Activated T-helper 1 cell treated with anti-CD3 and anti-CD28 coated beads, Interleukin-2, amount 50 U/mL, for 16 hours (primary cell): ENCODE measurements at places on chromosomes 7 and 10.

DNA sequence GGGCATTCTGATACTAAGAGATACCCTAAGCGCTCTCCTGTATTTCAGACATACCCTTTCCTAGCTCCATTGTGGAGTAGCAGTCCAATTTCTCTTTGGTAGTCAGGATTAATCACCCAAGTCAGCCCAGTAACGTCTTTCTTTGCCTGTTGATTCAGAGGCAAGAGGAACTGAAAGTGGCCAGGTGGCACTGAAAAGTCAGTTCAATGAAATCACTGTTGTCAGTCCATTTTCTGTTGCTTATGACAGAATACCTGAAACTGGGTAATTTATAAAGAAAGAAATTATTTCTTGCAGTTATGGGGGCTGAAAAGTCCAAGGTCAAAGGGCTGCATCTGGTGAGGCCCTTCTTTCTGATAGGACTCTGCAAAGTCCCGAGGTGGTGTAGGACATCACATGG lies 40.2 kb downstream of the ANKRD61 start:
- no peak for DNase-seq

DNA sequence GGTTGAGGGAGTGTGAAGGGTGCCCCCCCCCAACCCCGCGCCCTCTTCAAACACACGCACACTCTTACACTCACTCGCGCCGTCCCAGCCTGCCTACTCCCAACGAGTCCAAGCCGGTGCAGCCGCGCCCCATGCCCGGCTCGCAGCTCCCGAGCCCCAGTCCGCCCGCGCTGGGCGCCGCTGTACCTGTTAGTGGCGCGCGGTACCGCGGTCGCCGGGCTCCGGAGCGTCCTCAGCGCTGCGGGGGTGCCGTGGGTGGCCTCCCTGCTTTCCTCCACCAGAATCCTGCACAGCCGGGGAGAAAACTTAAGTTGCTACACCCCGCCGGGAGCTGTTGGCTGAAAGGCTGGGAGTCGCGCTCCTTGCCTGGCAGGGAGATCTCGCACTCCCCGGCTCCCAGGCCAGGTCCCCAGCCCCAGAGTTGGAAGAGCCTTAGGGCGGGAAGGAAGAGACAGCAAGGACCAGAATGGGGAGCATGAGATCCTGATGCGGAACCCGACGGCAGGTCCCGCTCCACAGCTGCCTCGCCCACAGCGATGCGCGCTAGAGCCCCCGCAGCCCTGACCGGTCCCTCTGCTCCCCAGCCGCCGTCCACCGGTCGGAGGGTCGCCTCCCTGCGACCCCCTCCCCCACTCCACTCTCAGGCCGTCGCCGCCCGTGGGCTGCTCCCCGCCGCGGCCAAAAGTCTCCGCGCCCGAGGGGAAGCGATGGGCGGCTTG lies 863 bp downstream of the ST8SIA6 start:
- no peak for DNase-seq

DNA sequence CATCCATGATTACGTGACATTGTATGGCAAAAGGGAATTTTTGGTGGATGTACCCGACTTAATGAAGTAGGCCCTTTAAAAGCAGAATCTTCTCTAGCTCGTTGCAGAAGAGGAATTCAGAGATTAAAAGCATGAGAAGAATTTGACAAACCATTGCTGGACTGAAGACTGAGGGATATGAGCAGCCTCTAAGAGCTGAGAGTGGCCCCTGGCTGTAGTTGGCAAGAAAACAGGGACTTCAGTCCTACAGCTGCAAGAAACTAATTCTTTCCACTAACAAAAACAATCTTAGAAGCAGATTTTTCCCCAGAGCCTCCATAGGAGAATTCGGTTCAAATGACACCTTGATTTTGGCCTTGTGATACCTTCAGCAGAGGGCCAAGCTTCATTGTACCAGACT lies 34.1 kb downstream of the MACC1 start:
- DNase-seq, result no peak

- no peak for DNase-seq
These were observed 36.2 kb upstream of the R3HCC1L start for GRCh38 chr10:98098247-98098646.

DNA sequence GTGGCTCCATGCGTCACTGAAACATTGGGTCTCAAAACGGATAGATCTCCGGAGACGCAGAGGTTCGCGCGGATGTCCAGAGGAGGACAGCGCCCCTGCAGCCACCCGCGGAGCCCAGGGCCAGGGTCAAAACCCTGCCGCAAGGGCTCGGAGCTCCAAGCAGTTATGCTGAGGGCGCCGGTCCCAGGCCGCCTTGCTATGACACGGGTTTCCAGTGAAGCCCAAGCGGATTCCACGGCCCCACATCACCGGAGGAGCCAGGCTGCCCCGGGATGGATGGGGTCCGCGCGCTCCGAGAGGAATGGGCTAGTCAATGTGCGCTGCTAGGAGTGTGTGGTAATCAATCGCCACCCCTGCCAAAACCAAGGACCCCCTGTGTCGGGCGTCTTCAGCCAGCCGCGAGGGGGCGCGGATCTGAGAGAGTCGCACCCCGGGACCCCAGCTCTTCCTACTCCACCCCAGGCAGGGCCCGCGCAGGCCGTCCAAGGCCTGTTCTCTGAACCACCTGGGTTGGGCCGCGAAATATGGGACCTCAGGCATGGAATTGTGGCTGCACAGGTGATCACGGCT lies 5.6 kb upstream of the EMX2 start:
- DNase-seq, result no peak

- no peak for DNase-seq
These were observed 108.0 kb downstream of the LRRTM3 start for GRCh38 chr10:67033878-67034277.

DNA sequence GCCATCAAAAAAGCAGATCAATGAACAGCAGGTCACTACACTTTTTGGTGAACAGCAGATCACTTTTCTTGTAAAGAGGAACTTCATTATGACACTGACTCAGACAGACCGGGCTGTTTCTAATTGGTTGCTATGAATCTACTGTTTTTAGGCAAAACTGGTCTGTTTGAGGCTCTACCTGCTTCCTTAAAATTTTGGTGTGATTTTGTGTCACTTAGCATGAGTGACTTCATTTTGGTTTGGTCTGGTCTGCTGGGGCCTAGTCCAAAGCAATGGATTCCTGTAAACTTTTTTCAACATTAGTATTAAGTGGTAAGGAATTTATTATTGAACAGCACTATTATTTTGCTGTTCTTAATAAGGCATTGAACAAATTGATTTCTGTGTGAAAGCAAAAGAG lies 41.8 kb upstream of the C10orf71 start:
- no peak for DNase-seq

DNA sequence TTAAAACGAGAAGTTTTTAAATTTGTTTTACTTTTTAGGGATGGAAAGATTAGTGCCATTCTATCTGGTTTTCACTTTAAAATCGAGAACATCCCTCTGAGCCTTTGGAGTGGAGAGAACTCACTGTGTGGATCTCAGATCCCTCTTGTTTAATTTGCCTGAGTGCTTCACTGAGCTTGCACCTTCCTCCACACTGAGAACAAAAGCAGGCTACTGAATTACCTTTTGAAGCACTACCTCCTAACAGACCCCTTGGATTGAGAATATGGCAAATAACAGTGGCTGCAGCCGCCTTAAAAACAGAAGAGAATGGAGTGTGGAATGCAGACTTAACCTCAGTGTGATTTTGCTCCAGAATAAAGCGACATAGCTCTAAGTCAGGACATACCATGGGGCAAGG lies 204.7 kb downstream of the CNTNAP2 start:
- no peak for DNase-seq

GRCh38 chr7:18890885-18891621 lies 226.4 kb downstream of the TWIST1 start:
- no peak for DNase-seq

DNA sequence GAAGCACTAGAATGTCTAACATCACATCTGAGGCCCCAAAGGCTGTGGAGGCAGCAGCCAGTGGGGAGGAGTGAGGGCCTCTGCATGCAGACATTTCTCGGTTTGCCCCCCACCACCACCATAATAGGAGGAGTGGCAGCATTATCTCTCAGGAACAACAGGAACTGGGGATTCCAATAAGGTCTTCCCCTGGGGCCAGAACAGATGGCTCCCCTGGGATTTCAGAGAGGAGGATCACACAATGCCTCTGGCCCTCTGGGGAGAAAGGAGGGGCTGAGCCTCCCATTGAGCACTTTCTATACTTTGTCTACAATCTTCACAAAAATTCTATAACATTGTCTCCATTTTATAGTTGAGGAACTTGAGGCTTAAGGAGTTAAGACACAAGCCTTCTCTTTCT lies 61.1 kb downstream of the GRID1 start:
- no peak for DNase-seq

- no peak for DNase-seq
These were observed 24.6 kb upstream of the WNT2 start for GRCh38 chr7:117347480-117347879.

DNA sequence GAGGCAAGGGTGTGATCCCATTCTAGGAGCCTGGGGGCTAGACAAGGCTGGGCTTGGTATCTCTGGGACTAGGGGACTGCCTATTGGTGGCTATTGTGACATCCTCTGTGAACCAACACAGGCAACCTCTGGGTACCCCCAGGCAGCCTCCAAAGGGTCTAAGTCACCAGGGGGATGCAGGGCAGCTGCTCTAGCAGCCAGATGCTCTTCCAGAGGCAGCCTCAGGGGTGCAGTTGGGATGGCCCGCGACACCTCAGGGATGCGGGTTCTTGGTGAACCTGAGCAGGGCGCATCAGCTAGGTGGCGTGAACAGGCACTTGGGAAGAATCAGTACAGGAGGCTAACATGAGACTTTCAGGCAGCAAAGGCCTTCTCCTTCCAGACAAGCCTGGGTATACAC lies 1.6 kb upstream of the TMEM120A start:
- no peak for DNase-seq

DNA sequence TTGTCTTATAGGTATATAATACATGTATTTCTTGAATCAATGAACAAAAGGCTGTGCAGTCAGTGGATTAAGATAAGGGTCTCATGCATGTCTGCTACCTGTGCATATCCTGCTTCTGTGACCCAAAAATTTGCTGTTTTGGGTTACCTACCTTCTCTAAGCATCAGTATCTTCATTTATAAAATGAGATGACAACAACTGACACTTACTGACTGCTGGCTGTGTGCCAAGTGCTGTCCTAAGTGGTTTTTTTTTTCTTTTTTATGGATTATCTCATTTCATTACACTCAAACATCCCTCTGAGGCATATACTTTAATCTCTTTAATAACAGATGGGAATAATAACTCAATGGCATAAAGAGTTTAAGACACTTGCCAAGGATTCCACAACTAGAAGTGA lies 2.1 kb downstream of the PDK4 start:
- no peak for DNase-seq
